LHCN-M2 (cell line): ENCODE measurements at places on chromosomes 16 and 17. TPM values are rescaled to one million over a fixed set of nuclear protein-coding genes. Genes with fewer than 3 reads are reported as not detected.

STX1B gene
- total RNA-seq: 1.7 and 4.1 TPM in 2 replicates

ALDOC gene
- total RNA-seq: 38.5 and 47.4 TPM in 2 replicates

PRPSAP2 gene
- 32.0 and 33.4 TPM in 2 replicates for total RNA-seq

METTL26 gene
- total RNA-seq: 132 and 145 TPM in 2 replicates

CACNG3 gene
- total RNA-seq: not detected in 2 replicates

KRTAP3-2 gene
- total RNA-seq: not detected in 2 replicates

CRYM gene
- 0.86 TPM in 1 of 2 replicates, not detected in the other for total RNA-seq

AOC3 gene
- 0.17 TPM in 1 of 2 replicates, not detected in the other for total RNA-seq

SCGB1C2 gene
- not detected in 2 replicates for total RNA-seq

MRPL12 gene
- 23.4 and 31.3 TPM in 2 replicates for total RNA-seq

HLF gene
- total RNA-seq: 0.26 and 0.29 TPM in 2 replicates

NTN1 gene
- 0.17 and 0.19 TPM in 2 replicates for total RNA-seq

EFCAB13 gene
- 2.9 and 4.3 TPM in 2 replicates for total RNA-seq

SLC38A8 gene
- not detected in 2 replicates for total RNA-seq

CDH13 gene
- 140 and 162 TPM in 2 replicates for total RNA-seq

HSD17B2 gene
- total RNA-seq: 3.0 and 6.5 TPM in 2 replicates

CCL1 gene
- not detected in 2 replicates for total RNA-seq

KRTAP1-1 gene
- total RNA-seq: not detected in 2 replicates

C17orf67 gene
- 0.06 and 0.69 TPM in 2 replicates for total RNA-seq

TMIGD1 gene
- not detected in 2 replicates for total RNA-seq

TBC1D3G gene
- total RNA-seq: not detected in 2 replicates

C17orf78 gene
- not detected in 2 replicates for total RNA-seq

PPL gene
- total RNA-seq: 0.13 and 0.86 TPM in 2 replicates

DPEP3 gene
- total RNA-seq: not detected in 2 replicates

ARRB2 gene
- total RNA-seq: 9.0 and 12.6 TPM in 2 replicates

NEUROD2 gene
- total RNA-seq: not detected in 2 replicates

KRTAP2-1 gene
- total RNA-seq: not detected in 2 replicates

CA10 gene
- total RNA-seq: not detected in 2 replicates

HS3ST6 gene
- not detected in 2 replicates for total RNA-seq

SOX8 gene
- total RNA-seq: 5.7 and 23.1 TPM in 2 replicates

PMFBP1 gene
- 0.06 and 0.11 TPM in 2 replicates for total RNA-seq

KCNAB3 gene
- total RNA-seq: 0.32 and 0.46 TPM in 2 replicates

EVI2B gene
- total RNA-seq: 6.3 and 10.6 TPM in 2 replicates

ZNF750 gene
- total RNA-seq: not detected in 2 replicates

TEKT1 gene
- not detected in 2 replicates for total RNA-seq

KRT9 gene
- not detected in 2 replicates for total RNA-seq

HEXD gene
- total RNA-seq: 12.0 and 14.6 TPM in 2 replicates

KPNB1 gene
- 401 and 457 TPM in 2 replicates for total RNA-seq

TIMP2 gene
- 94.7 and 127 TPM in 2 replicates for total RNA-seq

MAPT gene
- total RNA-seq: 0.06 TPM in 1 of 2 replicates, not detected in the other

HCFC1R1 gene
- 20.6 and 28.1 TPM in 2 replicates for total RNA-seq

KRT222 gene
- total RNA-seq: not detected in 2 replicates

CWC25 gene
- total RNA-seq: 9.5 and 10.1 TPM in 2 replicates

TBX4 gene
- total RNA-seq: not detected in 2 replicates

PLA2G10 gene
- not detected in 2 replicates for total RNA-seq

ADAP2 gene
- 0.75 TPM in 1 of 2 replicates, not detected in the other for total RNA-seq

CACNG1 gene
- total RNA-seq: 0.57 TPM in 1 of 2 replicates, not detected in the other

HMOX2 gene
- total RNA-seq: 48.6 and 49.9 TPM in 2 replicates

UBB gene
- 992 and 1,176 TPM in 2 replicates for total RNA-seq

PYY gene
- total RNA-seq: not detected in 2 replicates

TPSB2 gene
- total RNA-seq: not detected in 2 replicates

SOCS3 gene
- 29.3 and 32.8 TPM in 2 replicates for total RNA-seq
